ENCODE measurements at places on chromosomes 6 and 20. TPM values are rescaled to one million over a fixed set of nuclear protein-coding genes. Genes with fewer than 3 reads are reported as not detected.
A peak's percentile ranks its signal among the peaks of the same experiment; 100 is the strongest.

Gene DEFB116
- polyA plus RNA-seq = not detected

Gene GJA10
- polyA plus RNA-seq = not detected

GRCh38 chr6:75023634-75024033, 182.2 kb downstream of the COL12A1 start:
- H3K4me3 ChIP-seq = no peak overlapping the region
- DNase-seq = no peak
- peaks cover 9% of the 10 kb centered on the region for H3K4me1 ChIP-seq
- H3K36me3 ChIP-seq = no peaks in the 10 kb centered on the region
- no peaks in the 10 kb centered on the region for H3K27me3 ChIP-seq

- no peaks in the 10 kb centered on the region for H3K4me1 ChIP-seq
- DNase-seq = no peak
- H3K36me3 ChIP-seq = no peaks in the 10 kb centered on the region
Observed at GRCh38 chr6:85273046-85273445, 176.8 kb upstream of the NT5E start.

Gene STX11
- 3.7 TPM for polyA plus RNA-seq

DNA sequence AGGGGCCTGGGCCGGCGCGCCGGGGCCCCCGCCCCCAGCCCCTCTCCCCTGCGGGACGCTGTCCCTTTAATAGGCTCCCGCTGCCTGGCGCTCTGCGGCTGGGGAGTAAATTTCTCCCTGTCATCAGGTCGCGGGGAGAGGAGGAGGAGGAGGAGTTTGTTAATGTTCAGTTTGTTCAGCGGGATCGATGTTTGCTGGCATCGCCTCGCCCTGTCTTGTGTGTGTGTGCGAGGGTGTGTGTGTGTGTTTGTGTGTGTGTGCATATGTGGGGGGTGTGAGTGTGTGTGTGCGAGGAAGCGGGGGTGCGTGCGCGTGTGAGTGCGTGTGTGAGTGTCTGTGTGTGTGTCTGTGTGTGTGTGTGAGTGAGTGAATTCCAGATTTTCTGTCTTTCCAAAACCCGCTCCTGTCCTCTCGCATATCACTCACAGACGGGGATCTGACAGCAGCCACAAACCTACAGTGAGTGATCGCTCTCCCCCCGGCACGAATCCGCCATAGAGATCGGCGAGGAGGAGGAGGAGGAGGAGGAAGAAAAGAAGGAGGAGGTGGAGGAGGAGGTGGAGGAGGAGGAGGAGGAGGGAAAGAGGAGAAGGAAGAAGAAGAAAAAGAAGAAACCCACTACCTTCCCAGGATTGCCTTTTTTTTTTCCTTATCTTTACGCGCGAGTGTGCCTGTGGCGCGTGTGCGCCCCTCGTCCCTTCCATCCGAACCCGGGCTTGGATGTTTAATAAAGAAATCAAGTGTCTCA, at the start of gene TSHZ2:
TSS of gene TSHZ2 (plus strand) at position 169 of the 748 bp plus-strand sequence. CDS start 936 bp downstream, outside the sequence.
- no peaks in the 10 kb centered on the region for H3K36me3 ChIP-seq
- H3K4me1 ChIP-seq = peaks cover 26% of the 10 kb centered on the region
- peaks cover 32% of the 10 kb centered on the region for H3K27me3 ChIP-seq
- DNase-seq = peak; percentile 89
- H3K4me3 ChIP-seq = peak within 1 kb of the TSS; percentile 49

DNA sequence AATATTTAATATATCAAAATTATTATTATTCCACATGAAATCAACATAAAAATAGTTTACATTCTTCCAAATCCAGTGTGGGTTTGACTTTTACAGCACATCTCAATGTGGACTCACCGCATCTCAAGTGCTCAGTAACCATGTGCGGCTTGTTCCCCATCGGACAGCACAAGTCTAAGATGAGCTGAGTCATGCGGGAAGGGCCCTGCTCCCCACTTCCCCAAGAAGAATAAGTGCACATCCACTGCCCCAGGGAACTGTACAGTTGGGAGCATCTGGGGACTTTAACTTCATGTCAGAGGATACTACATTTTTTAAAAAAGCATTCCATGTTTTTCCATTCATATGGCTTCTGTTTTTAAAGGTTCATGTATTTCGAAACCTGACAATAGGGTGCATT, 325.6 kb downstream of the BTBD3 start:
- H3K4me3 ChIP-seq = no peak overlapping the region
- no peak overlapping the region for H3K27ac ChIP-seq
- H3K27me3 ChIP-seq = no peaks in the 10 kb centered on the region
- no peak for DNase-seq

Gene TBX18
- not detected for polyA plus RNA-seq

DNA sequence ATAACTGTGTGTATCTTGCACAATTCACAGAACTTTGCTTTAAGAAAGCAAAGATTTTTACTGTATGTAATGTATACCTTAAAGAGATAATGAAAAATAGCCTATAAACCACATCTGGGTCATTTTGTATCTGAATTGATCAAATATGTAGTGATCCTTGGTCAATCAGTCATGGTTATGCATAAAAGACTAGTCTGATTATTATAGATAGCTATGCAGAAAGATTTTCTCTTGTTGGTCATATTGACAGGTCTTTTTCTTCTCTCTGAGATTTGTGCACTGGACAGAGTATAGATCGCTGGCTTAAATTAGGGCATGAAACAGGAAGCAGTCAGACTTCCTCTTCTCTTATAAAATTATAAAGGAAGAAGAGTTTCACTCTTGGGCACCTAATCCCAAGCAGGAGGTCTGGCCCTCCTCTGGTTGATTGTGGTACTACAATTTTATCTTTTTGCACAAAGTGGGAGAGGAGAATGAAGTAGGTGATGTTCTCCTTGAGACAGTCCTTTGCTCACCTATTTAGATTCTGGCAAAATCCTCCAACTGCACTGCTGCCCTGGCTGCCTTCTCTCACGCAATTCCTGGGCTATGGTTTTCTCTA, 380.9 kb upstream of the RGS17 start:
- H3K4me1 ChIP-seq = no peaks in the 10 kb centered on the region
- no peak overlapping the region for H3K27ac ChIP-seq
- peak; percentile 41 for DNase-seq
- H3K4me3 ChIP-seq = no peak overlapping the region

DNA sequence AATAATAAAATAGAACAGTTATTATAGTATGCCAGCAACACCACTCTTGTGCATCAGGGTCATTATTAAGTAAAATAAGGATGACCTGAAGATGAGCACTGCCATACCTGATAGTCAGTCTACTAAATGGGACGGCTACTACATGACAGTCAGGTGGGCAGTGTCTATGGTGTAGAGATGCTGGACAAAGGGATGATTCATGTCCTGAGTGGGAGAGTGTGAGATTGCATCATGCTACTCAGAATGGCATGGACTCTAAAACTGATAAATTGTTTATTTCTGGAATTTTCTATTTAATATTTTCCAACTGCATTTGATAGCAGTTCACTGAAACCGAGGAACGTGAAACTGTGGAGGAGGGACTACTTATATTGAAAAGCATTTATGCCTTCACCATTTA, 38.8 kb downstream of the SNX9 start:
- no peak overlapping the region for H3K27ac ChIP-seq
- H3K36me3 ChIP-seq = no peaks in the 10 kb centered on the region
- no peaks in the 10 kb centered on the region for H3K27me3 ChIP-seq
- no peak for DNase-seq
- H3K4me1 ChIP-seq = peaks cover 65% of the 10 kb centered on the region

Gene BANF2
- not detected for polyA plus RNA-seq

Gene ULBP2
- polyA plus RNA-seq = 0.43 TPM

DNA sequence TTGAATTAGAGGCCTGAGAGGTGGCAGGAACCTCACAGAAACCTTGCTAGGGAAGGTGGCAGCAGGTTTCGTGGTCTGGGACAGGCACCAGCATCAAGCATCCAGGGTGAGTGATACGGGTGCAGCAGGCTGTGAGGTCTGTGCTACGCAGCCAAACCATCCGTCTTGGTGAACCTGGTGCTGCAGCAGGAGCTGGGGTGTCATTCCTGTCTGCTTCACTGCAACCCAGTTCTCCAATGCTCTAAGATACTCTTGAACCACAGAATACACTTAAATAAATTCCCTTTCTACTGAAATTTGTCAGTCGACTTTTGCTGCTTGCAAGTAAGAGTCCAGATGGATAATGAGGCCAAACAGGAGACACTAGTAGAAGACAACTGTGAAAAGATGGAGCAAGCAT, 9.7 kb upstream of the CBLN4 start:
- no peak overlapping the region for H3K4me3 ChIP-seq
- no peaks in the 10 kb centered on the region for H3K36me3 ChIP-seq
- H3K27ac ChIP-seq = no peak overlapping the region
- DNase-seq = no peak
- no peaks in the 10 kb centered on the region for H3K4me1 ChIP-seq

Gene ZNF318
- 2.6 TPM for polyA plus RNA-seq

- H3K27me3 ChIP-seq = no peaks in the 10 kb centered on the region
- H3K27ac ChIP-seq = no peak overlapping the region
- H3K36me3 ChIP-seq = no peaks in the 10 kb centered on the region
- no peak overlapping the region for H3K4me3 ChIP-seq
- no peaks in the 10 kb centered on the region for H3K4me1 ChIP-seq
Observed at GRCh38 chr6:36700831-36701230, 3.2 kb downstream of the RAB44 start.

- peaks cover 23% of the 10 kb centered on the region for H3K36me3 ChIP-seq
- H3K27ac ChIP-seq = no peak overlapping the region
- H3K4me3 ChIP-seq = no peak overlapping the region
- peak; percentile 0 for DNase-seq
- H3K27me3 ChIP-seq = peaks cover 44% of the 10 kb centered on the region
Observed at GRCh38 chr20:58718729-58719128, 26.1 kb downstream of the NPEPL1 start.

DNA sequence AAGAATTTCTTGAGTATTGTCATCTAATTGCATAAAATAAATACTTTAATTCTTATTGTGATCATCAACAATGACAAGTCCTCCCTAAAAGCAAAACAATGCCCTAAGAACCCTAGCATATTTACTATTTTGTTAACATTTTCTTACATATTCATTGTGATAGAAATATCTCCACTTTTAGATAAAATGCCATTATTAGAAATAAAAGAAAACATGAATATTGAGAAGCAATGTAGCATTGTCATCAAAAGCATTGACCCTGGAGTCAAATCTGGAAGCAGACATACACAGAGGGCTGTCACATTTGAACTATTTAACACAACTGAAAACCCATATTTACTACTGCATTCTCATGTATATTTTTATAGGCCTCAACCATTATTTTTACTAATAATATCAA, 257.7 kb downstream of the SYNE1 start:
- H3K27ac ChIP-seq = peak overlapping the region; percentile 82
- DNase-seq = no peak
- H3K4me1 ChIP-seq = no peaks in the 10 kb centered on the region

Gene SRSF12
- 0.44 TPM for polyA plus RNA-seq

- no peak overlapping the region for H3K4me3 ChIP-seq
- H3K36me3 ChIP-seq = no peaks in the 10 kb centered on the region
- peaks cover 11% of the 10 kb centered on the region for H3K4me1 ChIP-seq
- H3K27ac ChIP-seq = no peak overlapping the region
- H3K27me3 ChIP-seq = no peaks in the 10 kb centered on the region
- DNase-seq = no peak
Observed at GRCh38 chr6:6560909-6561308, 27.6 kb upstream of the LY86 start.

Gene PTCRA
- not detected for polyA plus RNA-seq

DNA sequence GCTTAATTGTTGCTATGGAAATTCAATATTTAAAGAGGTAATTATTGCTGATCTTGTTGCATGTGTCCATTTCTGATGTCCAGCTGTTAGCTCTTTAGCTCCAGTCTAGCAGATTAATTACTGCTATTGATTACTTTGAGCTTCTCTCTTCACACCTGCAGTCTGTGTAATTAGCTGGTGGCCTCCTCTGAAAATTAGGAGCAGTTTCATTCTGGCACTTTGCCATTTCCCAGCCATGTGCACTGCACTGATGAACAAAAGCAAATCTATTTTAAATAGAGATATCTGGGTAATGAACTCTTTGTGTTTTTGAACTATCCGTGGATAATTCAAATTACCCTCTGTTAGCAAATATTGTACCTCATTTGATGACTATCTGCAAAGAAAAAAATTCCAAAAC, 275.9 kb downstream of the RNF144B start:
- no peaks in the 10 kb centered on the region for H3K36me3 ChIP-seq
- H3K4me3 ChIP-seq = no peak overlapping the region
- H3K27me3 ChIP-seq = no peaks in the 10 kb centered on the region

GRCh38 chr6:68139130-68139529, 496.0 kb upstream of the ADGRB3 start:
- no peaks in the 10 kb centered on the region for H3K4me1 ChIP-seq
- no peak overlapping the region for H3K27ac ChIP-seq
- no peak overlapping the region for H3K4me3 ChIP-seq
- DNase-seq = no peak

Gene GMPR
- polyA plus RNA-seq = 30.1 TPM

- DNase-seq = no peak
- no peaks in the 10 kb centered on the region for H3K27me3 ChIP-seq
- no peak overlapping the region for H3K4me3 ChIP-seq
- no peak overlapping the region for H3K27ac ChIP-seq
- peaks cover 14% of the 10 kb centered on the region for H3K4me1 ChIP-seq
- no peaks in the 10 kb centered on the region for H3K36me3 ChIP-seq
Observed at GRCh38 chr20:44656448-44656847, 4.9 kb upstream of the ADA start.

Gene FAM217B
- polyA plus RNA-seq = 2.2 TPM

Gene MAP1LC3A
- polyA plus RNA-seq = 98.4 TPM

DNA sequence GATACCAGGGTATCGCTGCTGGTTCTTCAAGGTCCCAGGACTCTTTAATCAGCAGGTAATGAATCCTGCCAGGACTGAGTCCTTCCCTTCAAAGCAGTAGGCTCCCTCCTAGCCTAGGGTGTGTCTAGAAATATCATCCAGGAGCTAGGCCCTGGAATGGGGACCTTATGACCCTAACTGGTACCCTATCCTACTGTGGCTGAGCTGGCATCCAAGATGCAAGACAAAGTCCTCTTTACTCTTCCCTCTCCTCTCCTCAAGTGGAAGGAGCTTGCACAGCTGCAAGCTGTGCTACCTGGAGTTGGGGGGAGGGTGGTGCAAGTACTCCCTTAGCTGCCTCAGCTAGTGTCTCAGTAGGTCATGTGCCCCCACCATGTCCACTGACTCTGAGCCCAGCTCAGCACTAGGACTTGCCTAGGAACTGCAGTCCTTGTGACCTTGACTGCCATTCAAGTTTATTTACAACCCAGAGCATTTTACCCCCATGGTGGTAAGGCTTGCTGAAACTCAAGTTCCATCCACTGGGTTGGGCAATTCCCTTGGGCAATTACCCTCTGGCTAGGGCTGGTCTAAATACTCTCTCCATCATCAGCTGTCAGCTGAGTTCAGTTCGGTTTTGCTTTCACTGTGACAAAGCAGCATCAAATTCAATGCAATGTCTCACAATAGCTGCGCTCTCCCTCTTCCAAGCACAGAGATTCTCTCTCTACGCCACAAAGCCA, 48.4 kb upstream of the TOP1 start:
- H3K4me3 ChIP-seq = no peak overlapping the region
- H3K27me3 ChIP-seq = no peaks in the 10 kb centered on the region
- DNase-seq = no peak
- H3K4me1 ChIP-seq = no peaks in the 10 kb centered on the region
- no peaks in the 10 kb centered on the region for H3K36me3 ChIP-seq
